ENCODE measurements at places on chromosomes 16 and 17.

DNA sequence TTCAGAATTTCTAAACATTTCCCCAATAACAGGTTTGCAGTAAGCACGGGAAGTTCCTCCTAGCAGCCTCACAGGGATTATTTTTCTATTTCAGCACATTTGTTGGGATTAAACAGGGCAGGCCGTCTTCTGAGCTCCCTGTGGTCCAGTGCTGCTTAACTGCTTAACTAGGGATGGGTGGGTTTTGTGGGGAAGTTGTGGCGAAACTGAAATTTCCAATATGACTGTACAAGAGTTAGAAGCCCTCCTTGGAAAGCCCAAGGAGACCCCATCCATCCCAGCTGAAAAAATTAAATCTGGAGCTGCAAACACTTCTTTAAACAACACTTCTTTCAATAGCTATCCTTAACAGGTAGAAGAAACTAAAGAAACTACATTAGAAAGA is 22.2 kb downstream of the FAM117A start:
- DNase-seq: no peak

- DNase-seq: no peak
Measured at GRCh38 chr17:6676802-6677157, 25.2 kb downstream of the C17orf100 start.

DNA sequence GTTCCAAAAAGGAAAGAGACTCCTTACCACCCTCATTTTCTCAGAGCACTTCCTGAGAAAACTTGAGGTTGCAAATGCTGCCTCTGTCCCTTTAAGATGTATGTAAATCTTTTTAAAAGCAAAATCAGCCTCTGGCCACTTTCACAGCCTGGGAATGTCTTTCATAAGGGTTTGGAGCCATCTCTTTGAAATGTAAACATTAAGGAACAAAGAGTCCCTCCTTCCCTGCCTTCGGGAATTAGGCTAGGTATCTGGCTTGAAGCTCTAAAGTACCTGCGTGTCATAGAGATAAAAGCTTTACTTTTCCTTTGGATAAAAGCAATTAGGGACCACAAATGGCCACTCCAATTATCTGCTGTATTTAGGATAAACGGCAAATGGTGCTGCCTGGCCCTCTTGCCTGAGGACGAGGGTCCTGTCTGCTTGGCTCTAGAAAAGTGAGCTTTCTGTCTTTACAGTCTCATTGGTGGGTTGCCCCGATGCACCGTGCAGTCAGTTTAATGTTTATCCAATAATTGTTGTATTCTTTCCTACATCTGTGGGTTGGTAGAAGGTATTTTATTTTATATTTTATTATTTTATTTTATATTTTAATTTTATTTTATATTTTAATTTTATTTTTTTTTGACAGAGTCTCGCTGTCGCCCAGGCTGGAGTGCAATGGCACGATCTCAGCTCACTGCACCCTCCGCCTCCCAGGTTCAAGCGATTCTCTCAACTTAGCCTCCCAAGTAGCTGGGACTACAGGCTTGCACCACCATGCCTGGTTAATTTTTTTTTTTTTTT is 23.9 kb downstream of the NLRC3 start:
- DNase-seq: no peak

GRCh38 chr17:68897557-68897956 is 57.6 kb downstream of the ABCA8 start:
- DNase-seq: no peak

DNA sequence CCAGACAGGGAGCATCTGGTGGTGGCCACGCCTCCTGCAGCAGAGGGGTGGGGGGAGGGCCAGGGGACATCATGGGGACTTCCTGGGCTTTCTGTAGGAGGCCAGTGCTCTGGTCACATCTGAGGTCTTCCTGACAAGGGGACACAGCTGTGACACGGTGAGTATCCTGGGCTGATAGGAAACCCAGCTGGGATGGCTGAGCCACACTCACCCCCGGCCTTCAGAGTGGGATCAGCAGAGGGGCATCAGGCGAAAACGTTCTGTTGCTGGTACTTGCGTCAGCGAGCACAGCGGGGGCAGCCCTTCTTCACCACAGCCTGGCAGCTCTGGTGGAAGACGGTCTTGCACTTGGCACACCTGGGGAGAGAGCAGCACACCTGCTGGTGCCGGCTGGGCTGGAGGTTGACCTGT is 122.9 kb upstream of the SMURF2 start:
- no peak for DNase-seq

DNA sequence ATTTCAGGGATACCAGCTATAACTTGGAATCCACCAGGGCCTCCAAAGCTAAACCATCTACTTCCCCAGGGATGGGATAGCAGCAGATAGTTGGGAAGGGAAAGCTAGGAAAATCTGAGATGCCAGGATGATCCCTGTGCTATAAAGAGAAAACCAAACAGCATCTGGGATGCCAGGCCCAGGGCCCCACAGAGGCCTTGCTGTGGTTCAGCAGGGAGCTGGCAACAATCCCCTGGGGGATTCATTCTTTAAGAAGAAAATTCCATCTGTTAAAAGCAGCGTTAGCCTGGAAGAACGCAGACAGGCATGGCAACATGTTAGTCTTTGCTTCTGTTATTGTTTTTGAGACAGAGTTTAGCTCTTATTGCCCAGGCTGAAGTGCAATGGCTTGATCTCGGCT is 16.6 kb downstream of the MYO18A start:
- no peak for DNase-seq

GRCh38 chr17:73493956-73494926 is 150.0 kb downstream of the SDK2 start:
- DNase-seq: no peak

GRCh38 chr17:34606763-34607162 is 27.4 kb downstream of the TMEM132E start:
- DNase-seq: no peak

GRCh38 chr17:66915204-66915611 is 49.3 kb upstream of the CACNG4 start:
- no peak for DNase-seq

- DNase-seq: no peak
Measured at GRCh38 chr16:9035996-9036395, 55.4 kb upstream of the HAPSTR1 start.

DNA sequence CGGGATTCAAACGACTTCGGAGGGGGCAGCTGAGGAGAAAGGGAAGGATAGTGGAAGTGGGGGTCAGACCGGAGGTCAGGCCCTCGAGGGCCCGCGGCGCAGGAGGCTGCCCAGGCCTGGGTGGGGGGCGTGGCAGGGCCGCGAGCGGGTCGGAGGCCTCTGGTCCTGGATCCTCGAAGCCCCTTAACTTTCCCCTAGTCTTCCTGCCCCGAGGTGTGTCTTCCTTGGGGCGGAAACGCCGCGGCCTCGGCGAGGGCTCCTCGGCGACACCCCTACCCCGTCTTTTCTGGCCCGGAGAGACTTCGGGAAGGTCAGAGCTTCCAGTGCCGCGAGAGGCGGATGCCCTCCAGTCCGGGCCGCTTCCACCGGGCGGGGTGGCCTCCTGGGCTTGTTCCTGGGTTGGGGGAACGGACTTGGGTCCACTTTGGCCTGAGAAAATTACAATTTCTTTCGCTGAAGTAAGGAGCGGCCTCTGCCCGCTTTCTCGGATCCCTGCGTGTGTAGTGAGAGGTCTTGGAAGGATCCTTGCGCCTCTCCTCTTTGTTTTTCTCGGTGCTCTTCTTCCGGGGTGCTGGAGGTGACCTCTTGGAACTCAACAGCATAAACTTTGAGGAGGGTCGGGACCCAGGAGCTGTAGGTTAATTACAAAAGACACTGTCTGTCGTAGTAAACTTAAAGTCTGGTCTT is 491 bp downstream of the IST1 start:
- peak; percentile 34 for DNase-seq

DNA sequence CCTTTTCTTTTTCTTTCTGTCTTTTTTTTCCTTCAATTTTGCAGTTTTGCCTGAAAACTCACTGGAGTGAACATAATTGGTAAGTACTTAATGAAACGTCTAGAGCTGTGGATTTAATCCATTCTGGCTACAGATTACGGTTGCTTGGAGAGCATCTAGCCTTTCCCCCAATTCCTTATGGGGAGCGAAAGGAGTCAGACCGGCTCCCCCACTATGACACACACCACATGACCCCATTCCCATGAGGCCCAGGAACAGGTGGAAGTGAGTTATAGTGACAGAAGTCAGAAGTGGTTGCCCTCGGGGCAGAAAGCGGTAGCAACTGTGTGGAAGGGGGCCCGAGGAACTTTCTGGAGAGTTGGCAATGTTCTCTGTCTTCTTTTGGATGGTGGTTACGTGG is 41.2 kb downstream of the EMP2 start:
- no peak for DNase-seq

GRCh38 chr16:85136702-85137322 is 24.5 kb upstream of the CIBAR2 start:
- DNase-seq: no peak

DNA sequence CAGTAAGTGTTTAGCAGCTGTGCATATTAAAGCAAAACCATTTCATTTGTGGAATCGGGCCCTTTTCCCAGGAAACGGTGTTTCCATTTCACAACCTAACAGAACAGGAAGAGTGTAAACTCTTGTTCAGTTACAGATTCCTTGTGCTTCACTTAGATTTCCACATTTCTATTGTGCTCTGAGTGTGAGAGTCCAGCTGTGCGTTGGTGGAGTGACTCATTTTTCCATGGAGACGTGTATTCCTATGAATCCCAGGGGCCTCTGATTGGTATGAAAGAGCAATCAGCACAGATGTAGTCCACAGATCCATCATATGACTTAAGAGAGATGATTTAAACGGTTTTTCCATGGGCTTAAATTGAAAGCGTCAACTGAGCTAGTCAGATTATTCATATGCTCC is 13.3 kb upstream of the CAVIN1 start:
- no peak for DNase-seq

DNA sequence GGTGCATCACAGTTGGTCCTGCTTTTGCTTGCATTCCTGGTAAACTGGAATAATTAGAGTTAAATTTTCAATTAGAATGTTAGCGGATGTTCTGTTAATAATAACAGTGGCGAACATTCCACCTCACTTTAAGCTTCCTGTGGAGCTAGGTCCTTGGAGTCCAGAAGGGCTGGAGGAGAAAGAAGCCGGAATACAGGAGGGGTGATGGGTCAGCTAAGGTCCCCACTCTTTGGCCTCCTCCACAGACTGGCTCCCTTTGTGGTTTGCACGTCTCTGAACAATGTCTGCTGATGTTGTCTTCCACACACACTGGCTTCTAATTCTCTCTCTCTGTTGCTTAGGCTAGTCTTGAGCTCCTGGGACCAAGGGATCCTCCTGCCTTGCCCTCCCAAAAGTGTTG is 35.0 kb upstream of the ETV4 start:
- DNase-seq: no peak

GRCh38 chr16:17520561-17520960 is 49.8 kb upstream of the XYLT1 start:
- DNase-seq: no peak

GRCh38 chr17:2394775-2395201 is 6.1 kb downstream of the MNT start:
- DNase-seq: no peak

DNA sequence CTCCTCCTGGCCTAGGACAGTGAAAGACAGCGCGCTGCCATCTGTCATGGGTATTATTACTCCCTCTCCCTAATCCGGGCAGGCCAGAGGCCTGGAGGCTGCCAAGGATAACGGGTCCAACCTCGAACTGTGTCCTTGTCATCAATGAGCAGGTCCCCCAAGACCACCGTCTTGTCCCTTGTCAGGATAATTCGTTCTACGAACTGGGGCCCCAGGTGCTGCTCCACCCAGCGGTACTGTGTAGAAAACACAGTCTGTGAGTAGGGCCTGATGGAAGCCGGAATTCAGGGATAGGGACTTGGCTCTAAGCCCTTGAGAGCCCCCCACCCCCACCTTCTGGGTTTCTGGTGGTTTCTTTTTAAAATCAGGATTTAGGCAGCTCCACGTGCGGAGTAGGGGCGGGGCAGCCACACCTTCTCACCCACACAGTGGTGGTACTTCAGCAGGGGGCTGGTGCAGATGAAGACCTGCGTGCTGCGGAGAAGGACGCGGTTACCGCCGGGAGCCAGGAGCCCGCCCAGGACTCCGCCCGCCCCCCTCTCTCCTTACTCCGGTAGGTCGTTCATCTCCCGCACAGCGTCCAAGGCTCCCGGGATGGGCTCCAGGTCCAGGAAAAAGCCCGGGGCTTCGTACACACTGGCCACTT is 787 bp downstream of the NT5C start:
- DNase-seq: peak; percentile 58

DNA sequence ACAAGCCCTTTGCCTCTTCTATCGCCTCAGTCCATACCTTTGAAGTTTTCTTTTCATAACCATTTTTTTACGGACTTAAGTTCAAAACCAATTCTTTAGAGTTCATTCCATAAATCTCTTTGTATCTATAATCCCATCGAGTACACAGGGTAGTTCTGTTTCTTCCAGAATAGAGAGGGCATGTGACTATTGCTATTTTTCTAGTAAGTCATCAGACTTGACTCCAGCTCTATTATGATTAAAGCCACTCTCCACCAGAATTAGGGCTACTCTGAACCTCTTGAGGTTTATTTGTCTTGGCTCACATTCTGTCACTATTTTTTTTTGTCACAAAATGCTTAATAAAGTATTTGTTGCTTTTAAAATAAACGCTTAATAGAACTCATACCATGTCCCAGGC is 191.9 kb upstream of the AXIN2 start:
- DNase-seq: no peak

DNA sequence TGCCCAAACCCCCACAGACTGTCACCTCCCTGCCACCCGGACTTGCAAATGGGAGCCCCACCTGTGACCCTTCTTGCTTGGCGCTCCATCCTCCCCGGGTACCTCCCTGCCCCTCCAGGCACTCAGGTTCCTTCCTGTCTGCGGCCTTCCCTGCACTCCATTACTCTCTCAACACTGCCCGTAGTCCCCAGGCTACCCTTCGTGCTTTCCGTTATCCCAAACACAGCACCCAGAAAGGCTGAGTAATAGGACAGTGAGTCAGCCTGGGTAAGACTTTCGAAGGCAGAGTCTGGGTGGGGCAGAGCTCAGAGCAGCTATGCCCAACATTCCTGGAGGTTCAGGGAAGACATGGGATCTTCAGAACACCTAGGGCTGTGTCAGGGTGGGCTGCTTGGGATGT is 16.6 kb upstream of the C16orf74 start:
- DNase-seq: no peak

DNA sequence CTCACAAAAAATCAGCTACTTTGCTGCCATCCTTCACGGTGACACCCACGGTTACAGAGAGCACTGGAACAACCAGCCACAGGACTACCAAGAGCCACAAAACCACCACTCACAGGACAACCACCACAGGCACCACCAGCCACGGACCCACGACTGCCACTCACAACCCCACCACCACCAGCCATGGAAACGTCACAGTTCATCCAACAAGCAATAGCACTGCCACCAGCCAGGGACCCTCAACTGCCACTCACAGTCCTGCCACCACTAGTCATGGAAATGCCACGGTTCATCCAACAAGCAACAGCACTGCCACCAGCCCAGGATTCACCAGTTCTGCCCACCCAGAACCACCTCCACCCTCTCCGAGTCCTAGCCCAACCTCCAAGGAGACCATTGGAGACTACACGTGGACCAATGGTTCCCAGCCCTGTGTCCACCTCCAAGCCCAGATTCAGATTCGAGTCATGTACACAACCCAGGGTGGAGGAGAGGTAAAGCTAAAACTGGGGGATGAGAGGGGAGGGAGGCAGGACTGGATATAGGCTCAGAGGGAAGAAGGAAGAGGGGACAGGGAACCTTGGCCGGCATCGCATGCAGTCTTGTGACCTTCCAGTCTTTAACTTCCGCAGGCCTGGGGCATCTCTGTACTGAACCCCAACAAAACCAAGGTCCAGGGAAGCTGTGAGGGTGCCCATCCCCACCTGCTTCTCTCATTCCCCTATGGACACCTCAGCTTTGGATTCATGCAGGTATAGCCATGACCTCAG is 581 bp downstream of the CD68 start:
- no peak for DNase-seq

GRCh38 chr17:42979511-42980273 is at the start of gene PTGES3L:
PTGES3L (minus strand) TSS chr17:42980080; CDS start chr17:42980053, 27 bp downstream.
- DNase-seq: no peak

GRCh38 chr16:49458656-49459445 is 85.2 kb downstream of the C16orf78 start:
- DNase-seq: no peak
